ENCODE measurements at places on chromosomes 6 and 20.

- DNase-seq = no peak
Observed at GRCh38 chr6:22536122-22536521, 33.2 kb upstream of the HDGFL1 start.

- no peak for DNase-seq
Observed at GRCh38 chr6:124567401-124567800, 394.8 kb upstream of the RNF217 start.

DNA sequence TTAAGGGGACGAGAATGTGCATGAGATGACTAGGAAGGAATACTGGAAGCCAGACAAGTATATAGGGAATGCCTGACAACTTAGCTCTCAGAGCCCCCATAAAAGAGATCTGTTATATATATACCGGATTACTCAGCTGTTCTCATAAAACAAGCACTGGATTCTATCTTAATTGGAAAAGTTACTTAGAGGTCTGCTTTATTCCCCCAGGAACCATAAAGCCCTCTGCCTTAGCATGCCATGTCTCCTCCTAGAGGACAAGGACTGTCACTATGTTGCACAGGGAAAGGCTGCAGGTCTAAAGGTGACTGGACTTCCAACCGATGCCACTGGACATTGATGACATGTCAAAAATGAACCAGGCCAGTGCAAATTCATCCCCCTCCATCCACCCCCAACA, 6.4 kb downstream of the EXOC2 start:
- DNase-seq = no peak

- no peak for DNase-seq
Observed at GRCh38 chr6:70164556-70164955, 138.3 kb downstream of the COL9A1 start.

GRCh38 chr20:43590036-43590391, 723 bp upstream of the IFT52 start:
- no peak for DNase-seq

DNA sequence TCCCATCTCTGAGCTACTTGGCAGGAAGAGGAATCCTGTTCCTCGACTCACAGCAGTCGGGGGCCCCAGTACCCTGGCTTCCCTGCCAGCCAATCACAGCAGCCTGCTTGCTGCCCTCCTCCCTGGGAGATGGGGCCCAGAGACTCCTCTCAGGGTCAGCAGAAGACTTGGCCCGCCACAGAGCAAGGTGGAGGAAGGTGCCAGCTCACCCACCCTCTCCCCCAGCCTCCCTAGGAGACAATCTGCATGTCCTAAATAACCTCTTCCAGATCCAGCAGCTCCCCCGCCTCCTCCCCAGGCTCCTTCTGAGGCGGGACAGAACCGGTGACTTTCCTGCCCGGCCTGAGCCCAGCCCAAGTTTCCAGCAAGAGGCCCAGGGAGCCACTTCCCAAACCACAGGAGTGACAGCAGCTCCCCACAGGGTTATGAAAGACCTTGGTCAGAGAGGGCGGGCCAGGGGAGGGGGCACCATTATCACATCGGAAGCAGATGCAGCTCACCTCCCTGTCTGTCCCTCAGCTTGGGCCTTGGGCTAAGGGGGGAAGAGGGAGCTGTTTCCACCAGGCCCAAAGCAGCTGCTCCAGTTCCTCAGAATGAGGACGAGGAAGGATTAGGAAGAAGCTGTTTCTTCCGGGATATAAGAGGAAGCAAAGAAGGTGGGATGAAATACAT, 2.3 kb downstream of the CCND3 start:
- DNase-seq = no peak

DNA sequence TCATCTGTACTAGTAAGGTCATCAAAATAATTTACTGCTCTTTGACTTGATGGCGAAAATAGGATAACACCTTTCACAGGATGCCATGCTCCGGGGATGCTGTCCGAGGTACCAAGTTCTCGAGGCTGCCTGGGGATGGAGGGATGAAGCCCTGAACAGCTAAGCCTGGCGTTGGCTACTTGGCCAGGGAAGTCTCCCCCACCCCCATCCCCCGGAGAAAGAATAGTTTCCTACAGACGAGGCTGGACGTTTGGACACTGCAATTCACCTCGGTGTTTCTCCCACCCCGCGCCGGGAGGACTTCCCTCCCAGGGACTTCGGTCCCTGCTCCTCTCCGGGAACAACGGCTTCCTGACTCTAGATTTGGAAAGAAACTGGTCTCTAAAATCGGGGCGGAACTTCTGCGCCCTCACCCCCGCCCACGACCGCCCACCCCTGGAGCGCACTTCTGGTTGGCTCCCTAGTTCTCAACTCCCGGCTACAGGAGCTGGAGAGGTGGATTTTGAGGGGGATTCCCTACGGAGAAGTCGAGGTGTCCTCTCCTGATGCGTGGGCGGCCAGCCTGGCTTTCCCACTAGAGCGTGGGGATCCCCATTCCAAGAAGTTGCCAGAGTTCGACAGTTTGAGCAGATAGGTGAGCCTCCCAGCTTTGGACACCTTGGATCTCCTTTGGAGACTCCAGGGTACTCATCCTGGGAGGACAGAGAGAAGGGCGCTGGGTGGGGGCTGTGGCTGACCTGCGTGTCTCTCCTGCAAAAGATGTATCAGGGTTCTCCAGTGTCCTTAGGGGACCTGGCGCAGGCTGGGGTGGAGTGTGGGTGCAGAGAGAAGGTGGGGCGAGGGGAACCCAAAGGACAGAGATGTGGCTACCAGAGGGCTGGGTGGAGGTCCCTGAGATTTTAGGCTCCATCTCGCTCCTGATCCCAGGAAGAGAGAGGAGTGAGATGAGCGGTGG, 1.1 kb downstream of the PCSK2 start:
- DNase-seq = no peak

DNA sequence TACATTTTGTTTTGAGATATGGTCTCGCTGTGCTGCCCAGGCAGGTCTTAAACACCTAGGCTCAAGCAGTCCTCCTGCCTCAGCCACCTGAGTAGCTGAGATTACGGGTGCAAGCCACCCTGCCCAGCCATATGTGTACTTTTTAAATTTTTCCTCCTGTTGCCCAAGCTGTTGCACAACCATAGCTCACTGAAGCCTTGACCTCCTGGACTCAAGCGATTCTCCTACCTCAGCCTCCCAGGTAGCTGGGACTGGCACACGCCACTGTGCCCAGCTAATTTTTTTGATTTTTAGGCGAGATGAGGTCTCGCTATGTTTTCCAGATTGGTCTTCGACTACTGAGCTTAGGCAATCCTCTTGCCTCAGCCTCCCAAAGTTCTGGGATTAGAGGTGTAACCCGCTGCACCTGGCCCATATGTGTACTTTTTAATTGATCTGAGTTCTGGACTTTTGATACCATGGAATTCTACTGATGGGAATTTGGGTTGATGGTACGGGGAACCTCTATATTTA, 44.9 kb downstream of the ITCH start:
- no peak for DNase-seq

- DNase-seq = no peak
Observed at GRCh38 chr20:46558511-46558959, 8.1 kb upstream of the OCSTAMP start.

DNA sequence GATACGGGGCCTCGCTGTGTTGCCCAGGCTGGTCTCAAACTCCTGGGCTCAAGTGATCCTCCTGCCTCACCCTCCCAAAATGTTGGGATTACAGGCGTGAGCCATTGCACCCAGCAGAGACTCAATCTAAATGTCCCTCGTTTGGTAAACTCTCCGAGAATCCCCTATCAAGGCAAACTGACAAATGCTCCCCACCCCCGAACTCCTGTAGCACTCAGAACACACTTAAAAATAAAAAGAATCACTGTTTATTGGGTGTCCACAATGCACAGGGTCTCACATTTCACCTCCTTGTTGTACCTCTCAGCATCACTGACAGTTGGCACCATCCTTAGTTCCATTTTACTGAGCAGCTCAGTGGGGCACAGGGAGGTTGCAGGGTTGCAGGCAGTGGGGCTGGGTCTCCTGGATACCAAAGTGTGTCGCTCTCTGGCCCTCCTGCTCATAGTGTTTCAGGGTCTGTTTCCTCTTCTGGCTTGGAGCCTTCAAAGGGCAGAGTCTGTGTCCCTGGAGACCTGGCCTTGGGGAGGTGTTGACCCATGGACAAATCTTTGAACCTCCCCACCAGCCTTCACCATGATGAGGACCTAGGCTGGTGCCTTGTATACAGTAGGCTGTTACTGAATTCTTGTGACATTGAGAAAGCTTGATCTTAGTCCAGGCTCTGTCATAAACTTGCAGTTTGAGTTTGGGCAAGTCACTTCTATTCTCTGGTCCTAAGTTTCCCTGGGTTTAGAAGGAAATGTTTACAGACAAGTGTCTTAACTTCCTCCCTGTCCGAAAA, 8.5 kb upstream of the SRC start:
- no peak for DNase-seq

GRCh38 chr6:96907498-96907897, 9.8 kb upstream of the NDUFAF4 start:
- DNase-seq = no peak

GRCh38 chr20:57871237-57871632, 161.4 kb upstream of the PMEPA1 start:
- no peak for DNase-seq

DNA sequence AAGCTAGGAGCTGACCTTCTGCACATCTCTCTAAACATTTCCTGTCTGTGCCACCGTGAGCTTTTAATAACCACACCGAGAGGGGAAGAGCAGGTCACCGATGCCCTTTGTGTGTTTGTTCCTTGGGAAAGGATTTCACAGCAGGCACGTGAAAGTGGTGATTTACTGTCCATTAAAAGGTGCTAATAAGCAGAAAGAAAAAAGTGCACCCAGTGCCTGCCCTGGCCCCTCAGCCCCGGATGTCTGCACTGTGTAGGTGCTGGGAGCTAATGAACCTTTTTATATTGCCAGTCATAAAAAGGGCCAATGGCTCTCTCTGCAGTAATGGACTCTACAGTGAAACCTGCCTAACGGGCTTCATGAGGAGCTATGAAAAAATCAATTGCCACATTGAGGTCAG, 312.6 kb downstream of the C6orf118 start:
- DNase-seq = no peak

- no peak for DNase-seq
Observed at GRCh38 chr20:33828967-33829560, 17.9 kb downstream of the CHMP4B start.

- no peak for DNase-seq
Observed at GRCh38 chr20:45041464-45042337, 59.2 kb downstream of the KCNS1 start.

DNA sequence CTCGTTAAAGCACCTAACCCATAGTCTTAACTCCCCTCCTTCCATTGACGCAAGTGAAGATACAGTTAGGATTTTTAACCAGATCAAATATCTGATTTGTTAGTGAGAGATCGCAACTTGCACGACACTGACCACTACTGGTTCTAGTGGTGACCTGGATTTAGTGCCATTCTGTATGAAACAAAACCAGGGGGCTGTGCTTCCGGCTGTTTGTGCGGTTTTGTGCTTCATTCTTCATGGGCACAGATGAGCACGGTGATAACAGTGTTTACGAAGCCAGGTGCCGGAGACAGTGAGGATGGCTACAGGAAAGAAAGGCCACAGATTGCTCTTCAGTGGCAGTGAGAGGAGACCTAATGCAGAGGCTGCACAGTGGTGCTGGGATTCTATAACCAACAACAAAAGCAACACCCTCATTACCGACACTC, 75.5 kb downstream of the NOL4L start:
- no peak for DNase-seq

DNA sequence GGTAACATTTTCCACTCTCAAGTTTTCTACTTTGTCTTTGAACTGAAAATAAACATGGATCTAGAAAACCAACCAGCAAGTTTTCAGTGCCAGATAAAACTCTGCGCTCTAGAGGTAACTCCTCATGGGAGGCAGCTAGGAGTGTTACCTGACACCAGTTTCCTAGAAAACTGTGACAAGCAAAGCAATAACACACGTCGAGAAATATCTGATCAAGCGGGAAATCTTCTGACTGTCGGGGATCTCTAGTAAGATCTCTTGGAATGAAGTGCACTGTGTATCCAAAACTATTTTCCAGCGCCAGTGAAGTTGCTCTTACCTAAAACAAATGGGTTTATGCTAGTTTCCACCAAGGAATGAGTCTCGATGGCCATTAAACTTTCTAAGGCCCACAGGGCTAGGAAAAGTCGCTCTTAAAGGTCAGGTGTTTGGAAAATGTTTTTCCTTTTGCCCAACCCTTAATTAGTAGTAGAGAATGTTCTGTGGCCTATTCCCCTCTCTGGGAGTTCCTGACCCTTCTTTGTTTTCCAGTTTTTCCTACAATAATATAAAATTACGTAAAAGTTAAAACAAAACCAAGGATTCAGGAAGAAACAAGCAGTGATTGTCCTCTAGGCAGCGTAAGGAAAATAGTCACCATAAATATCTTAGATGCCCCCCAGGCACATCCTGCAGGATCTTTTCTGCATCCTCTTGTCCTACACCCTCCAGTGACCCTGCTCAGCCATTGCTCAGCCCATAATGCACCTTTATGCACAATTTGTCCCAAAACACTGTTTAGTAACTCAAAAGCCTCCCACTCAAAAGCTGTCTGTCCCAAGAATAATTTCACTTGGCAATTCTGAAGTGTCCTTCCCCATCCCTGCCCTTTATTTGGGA, 137.7 kb upstream of the AKAP12 start:
- no peak for DNase-seq

DNA sequence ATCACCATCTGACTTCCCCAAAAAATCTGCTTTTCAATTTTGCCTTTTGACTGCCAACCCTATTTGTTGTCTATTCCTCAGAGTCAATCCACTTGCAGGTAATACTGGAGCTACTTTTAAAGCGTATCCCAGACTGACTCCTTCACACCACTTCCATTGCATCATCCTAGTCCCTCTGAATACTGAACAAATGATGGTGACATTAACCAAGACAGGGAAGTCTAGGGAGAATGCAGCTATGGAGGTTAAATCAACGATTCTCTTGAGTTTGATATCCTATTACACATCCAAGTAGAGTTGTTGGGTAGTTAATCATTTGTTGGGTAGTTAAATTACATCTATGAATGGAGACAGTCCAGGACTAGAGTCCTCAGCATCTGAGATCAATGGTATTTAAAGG, 2.0 kb downstream of the OGFRL1 start:
- DNase-seq = no peak

GRCh38 chr20:16106191-16106849, 466.9 kb downstream of the KIF16B start:
- no peak for DNase-seq

GRCh38 chr6:136525586-136526195, 24.5 kb downstream of the MAP7 start:
- DNase-seq = no peak

- DNase-seq = no peak
Observed at GRCh38 chr6:113466526-113466925, 390.6 kb upstream of the MARCKS start.

GRCh38 chr6:116390581-116390980, 19.8 kb downstream of the DSE start:
- DNase-seq = no peak

Measured in activated B cell treated with CpG ODN at 0.5 μM for 24 hours (primary cell).